ENCODE measurements at places on chromosomes 16 and 17.

GRCh38 chr17:15957608-15958307 is 12.8 kb downstream of the ADORA2B start:
- DNase-seq: no peak

DNA sequence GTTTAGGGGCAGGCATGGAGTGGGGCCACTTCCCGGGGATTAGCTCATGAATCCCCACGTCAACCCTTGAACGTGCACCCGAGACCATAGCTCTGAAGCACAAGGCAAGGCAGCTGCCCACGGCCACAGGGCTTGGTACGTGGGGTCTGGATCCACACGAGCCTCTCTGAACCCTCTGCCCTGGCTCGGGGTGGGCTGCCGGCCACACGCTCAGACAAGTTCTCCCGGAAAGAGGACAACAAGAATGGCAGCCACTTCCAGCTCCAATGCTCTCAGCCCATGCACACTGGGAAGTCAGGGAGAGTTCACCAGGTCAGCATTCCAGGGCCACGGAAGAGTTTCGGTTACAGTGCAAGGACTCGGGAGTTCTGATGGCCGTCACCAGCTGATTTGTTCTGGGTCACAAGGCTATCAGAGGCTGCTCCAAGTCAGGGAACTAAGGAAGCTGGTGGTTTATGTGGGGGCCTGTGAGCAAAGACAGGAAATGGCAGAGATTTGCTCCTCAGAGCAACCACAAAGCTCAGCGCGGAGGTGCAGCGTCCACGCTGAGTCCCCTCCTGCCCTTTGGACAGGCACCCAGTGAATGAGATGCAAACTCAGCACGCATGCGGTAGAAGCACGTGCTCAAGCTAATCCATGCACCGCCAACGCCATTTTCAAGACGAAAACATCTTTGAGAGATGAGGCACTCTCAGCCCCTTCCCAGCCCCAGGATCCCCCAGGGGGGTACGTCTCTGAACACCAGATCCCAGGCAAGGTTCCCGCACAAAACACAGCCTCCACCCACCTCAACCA is 356.4 kb downstream of the FOXL1 start:
- DNase-seq: no peak

GRCh38 chr16:82008957-82009592 is 2.2 kb downstream of the SDR42E1 start:
- no peak for DNase-seq

DNA sequence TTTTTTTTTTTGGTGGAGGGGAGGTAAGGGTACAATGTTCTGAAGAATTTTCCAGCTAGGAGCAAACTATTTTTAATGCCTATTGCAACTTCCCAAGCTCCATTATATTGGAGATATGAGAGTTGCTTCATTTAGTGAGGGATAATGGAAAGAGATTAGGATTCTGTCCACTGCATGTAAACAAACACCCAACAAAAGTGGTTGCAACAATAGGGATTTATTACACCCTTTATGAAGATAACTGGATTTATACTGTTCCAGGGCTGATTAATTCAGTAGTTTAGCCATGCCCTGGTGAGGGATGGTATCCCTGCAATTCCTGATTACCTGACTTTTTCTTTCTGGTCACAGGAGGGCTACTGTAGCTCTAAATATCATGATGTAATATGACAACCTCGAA is 40.5 kb downstream of the MAP2K6 start:
- DNase-seq: no peak

DNA sequence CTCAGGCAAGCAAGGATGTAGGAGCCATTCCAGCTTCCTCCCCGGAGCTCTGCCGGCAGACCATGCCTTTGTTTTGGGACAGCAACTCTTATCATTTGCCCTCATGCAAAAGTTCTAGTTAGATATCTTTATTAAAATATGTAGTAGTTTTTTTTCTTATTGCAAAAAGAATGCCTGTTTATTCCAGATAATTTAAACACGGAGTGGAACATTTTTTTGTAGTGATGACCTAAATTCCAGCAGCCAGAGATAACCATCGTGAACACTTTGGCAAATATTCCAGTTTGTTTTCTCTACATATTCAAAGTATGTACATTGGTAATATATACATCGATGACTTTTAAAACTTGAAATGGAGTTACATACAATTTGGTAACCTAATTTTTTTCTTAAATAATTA is 54.8 kb downstream of the CRISPLD2 start:
- no peak for DNase-seq

DNA sequence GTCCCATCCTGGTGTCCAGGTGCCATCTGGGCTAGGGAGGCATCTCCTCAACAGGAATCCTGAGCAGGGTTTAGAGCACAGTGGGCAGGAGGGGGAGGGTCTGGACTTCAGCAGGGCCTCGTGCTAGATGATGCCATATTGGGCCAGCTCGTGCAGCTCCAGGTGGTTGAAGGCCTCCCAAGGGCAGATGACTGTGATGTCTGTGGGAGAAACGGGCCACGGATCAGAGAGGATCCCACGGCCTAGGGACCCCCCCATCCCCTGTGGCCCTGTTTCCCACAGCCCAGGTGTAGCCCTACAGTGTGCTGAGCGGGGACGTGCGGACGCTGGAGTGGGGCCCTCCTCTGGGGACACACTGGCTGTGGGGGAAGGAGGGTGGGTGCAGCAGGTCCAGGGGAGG is 5.4 kb downstream of the PDE6G start:
- DNase-seq: no peak

DNA sequence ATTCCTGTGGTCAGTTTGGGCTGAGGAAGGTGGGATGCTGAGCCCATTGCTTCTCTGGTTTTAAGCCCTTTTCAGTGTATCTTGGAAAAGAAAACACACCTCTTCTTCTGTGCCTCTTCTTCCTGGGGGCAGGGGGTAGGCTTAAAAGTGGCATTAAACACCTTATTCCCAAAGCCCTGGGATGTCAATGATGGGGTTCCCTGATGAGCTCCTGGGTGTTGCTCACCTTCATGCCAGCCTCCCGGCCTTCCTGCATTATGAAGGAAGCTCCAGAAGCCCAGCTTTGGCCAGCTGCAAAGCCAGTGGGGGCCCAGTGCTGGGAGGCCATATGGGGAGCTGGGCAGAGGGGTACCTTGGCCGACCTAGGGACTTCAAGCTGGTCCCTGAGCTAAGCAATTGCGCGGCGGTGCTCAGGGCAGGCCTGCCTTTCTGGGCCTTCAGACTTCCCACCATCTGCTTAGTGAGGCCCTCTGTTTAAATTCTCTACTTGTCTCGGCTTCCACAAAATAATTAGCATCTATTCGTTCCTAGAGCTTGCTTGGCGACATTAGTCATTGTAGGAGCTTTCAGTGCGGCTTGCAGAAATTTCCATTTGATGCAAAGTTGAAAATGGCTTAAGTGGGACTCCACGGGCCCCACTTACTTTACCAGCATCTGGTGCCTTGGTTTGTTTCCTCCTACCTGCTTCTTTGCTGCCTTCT is 121.7 kb upstream of the NLRP1 start:
- DNase-seq: no peak

GRCh38 chr17:8668176-8668740 is 37.7 kb upstream of the MYH10 start:
- DNase-seq: no peak

DNA sequence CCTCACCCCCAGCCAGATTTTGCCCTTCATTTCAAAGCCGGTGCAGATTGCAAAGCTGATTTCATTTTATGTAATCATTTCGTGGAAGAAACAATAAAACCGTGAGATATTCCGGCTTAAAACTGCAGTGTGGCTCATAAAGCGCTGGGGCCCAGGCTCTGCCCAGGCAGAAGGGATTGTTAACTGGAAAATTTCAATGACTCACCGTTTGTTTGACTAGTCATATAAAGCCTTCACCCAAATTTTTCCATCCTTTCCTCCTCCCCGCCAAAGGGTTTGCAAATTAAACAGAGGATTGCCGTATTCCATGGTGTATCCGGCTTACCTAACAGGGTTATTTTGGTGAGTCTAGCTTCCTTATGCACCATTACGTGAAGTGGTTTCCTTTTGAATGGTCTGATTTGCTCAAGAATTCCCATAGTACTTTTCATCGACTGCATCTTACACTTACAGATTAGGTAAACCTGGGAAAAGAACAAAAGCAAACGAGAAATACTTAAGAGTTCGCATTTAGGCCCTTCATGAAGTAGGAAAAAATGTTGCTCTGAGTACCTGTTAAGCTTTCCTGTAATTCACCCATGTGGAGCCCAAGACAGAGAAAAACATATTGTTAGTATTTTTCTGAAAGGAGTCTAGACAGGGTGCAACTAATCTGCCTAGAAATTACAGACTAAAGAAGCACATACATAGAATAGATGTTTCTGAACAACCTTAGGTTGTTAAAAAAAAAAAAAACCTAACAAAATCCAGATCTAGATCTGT is 949 bp upstream of the GSPT1 start:
- no peak for DNase-seq

DNA sequence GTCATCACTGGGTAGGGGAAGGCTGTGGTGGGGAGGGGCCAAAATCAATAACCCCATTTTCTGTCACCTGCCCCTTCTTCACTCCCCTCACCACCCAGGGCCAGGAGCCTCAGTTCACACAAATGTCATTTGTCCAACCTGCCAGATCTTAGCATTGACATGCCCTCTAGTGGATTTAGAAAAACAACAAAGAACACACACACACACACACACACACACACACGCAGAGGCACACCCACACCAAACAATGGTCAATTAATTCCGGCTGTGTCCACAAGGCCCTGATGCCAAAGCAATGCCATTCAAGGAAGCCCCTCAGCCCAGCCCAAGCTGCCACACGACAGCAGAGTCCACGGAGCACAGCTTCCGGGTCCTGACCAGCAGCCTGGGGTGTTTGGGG is 68.4 kb downstream of the NOG start:
- no peak for DNase-seq

- DNase-seq: no peak
Measured at GRCh38 chr16:54347961-54348360, 61.4 kb upstream of the IRX3 start.

DNA sequence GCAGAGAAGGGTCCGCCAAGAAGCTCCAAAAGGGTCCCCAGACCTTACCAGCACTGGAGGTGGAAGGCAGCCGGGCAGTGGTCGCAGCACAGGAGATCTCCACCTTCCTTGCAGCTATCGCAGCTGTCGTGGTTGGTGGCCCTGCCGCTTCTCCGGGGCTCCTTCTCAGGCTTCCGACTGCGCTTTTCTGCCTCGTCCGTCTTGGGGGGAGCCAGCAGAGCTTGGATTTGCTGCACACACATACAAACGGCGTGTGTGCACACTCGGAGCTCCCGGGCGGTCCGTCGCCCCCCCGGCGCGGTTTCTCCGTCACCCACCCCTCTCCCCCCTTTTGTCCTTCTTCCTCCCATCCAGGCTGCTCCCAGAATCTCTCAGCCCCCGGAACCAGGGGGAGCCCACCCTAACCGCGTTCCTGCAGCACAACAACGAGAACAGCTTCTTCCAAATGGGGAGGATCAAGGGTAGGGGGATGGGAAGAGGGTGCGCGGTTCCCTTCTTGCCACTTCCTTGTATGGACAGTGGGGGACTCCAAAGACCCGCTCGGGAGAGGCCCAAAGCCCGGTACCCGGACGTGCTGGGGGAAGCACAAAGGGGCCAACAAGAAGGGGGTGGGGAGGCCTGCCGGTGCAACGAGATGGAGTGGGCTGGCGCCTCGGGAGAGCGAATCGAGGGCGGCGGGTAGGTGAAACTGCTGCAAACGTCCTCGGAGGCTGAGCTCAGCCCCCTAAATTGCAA is 1.1 kb downstream of the PHF12 start:
- DNase-seq: no peak

DNA sequence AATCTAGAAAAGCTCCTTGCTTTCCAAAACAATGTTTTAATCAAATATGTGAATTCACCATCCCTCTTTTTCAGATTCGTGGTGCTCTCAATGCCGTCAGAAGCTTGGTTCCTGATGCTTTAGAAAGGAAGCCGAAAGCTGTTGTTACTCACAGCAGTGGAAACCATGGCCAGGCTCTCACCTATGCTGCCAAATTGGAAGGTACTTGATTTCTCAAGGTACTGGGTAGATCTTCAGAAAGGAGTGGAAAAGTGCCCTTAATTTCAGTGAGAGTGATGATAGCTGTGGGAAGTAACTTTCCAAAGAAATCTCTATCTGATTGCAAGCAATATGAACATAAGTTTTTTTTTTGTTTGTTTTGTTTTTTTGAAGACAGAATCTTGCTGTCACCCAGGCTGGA is 14.0 kb downstream of the SRR start:
- DNase-seq: no peak

DNA sequence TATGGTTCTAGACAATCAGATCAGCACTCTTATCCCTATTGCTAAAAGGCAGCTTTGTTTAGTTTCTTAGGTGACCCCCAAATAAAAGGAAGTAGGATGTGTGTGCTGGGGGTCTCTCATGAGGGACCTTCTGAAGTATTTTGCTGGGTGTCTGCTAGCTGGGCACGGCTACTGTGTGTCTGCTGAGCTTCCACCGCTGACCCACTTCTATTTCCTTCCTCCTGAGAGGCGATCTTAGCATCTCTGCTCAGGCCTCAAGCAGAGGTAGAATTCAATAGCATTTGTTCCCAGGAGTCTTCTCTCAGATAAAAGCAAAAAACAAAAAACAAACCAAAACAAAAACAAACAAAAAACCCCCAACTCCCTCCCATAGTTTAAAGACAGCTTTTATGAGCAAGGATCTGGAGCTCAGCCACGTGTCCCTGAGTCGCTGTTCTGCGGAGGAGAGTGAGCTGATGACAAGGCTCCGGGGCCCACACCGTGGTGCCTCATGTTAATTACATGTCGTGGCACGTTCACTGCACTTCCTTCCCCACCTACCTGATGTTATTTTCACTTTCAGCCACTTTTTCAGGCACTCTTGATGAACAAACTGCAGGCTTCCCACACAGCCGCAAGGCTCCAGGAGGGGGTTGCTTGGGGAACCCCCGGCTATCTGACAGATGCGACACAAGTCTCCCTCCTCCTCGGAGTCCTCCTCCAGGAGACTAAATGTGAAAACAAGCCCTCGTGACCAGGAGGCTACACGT is 83.5 kb downstream of the MARCHF10 start:
- no peak for DNase-seq

DNA sequence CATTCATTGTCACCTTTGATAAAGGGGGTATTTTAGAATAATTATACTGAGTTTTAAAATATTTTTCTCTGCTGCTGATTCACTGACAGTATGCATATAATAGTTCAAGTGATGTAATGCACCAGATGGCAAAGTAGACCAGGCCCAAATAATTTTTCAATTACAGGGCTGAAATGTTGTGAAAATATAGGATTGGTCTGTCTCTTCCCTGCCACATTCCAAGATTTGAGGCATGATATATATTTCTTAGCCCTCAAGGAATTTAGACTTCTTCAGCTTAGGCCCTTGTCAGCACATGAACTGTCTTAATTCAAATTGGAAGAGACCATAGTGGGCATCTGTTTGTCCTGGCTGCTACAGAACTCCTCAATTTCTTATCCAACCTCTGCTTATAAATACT is 39.2 kb upstream of the SLC12A3 start:
- DNase-seq: no peak

- no peak for DNase-seq
Measured at GRCh38 chr16:80623376-80623775, 82.6 kb downstream of the DYNLRB2 start.

DNA sequence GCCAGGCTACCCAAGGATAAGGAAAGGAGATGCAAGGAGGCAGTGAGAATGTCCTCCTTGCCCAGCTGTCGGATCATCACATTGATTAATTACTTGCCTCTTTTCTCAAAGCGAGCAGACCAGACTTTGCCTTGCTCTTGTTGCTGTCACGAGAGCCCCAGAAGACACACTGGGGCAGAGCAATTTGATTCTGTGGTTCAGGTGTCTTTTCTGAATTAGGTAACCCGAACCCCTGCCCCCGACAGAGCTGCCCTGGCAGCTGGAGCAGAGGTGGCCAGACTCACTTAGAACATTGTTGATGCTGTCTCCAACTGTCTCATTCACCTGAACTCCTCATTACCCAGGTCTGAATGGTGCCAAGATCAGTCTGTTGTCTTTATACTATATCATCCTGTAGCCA is 34.3 kb downstream of the VAT1L start:
- DNase-seq: no peak

Measured in right kidney (tissue), 9 donors.